NCI-H2081 (cell line): ENCODE measurements at places on chromosomes 13 and 19.

- DNase-seq: no peak
Observed at GRCh38 chr13:19572280-19572679, 10.9 kb upstream of the TPTE2 start.

- DNase-seq: no peak
Observed at GRCh38 chr13:50636007-50636704, 207.3 kb downstream of the DLEU7 start.

GRCh38 chr13:49693877-49694276, 2.6 kb upstream of the EBPL start:
- no peak for DNase-seq

DNA sequence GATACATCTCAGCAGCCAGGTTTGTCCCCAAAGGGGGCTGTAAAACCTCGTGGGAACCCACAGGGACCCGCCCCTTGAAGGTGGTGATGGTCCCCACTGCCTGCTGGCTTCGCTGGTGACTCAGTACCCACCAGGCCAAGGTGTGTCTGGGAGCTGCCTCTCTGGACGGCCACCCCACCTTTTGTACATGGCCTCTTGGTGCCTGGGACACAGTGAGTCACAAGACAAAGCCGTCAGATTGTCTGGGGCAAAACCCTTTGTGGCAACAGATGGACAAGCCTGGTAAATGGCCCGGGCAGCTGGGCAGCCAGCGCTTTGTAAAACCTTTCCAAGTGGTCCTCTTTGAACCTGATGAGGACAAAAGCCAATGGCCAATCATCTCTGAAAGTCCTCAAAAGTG, 27.9 kb upstream of the KLF2 start:
- no peak for DNase-seq

DNA sequence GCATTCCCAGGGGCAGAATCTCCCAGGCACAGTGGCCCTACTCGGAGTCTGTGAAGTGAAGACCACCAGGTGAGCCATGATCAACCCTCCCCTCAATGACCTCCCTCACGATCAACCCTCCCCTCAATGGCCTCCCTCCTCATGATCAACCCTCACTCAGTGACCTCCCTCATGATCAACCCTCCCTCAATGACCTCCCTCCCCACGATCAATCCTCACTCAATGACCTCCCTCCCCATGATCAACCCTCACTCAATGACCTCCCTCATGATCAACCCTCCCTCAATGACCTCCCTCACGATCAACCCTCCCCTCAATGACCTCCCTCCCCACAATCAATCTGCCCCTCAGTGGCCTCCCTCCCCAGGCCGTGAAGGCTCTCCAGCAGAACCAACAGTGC, 32.1 kb downstream of the SBNO2 start:
- no peak for DNase-seq

DNA sequence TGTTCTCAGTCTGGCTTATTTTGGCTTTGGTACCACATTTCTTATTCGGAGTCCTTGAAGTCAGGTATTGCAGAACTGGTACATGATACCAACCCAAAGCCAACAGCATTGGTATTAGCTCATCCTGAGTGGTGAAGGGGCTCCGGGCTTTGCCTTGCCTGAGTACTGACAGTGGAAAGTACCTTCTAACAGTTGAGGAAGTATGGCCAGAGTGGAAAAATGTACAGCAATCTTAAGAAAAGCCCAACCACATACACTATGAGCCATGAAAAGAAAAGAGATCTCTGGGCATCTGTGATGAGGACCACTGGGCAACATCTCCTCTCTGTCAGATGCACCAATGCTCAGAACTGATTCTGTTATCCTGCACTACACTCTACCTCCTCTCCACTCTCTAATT, 8.3 kb downstream of the LCP1 start:
- no peak for DNase-seq

DNA sequence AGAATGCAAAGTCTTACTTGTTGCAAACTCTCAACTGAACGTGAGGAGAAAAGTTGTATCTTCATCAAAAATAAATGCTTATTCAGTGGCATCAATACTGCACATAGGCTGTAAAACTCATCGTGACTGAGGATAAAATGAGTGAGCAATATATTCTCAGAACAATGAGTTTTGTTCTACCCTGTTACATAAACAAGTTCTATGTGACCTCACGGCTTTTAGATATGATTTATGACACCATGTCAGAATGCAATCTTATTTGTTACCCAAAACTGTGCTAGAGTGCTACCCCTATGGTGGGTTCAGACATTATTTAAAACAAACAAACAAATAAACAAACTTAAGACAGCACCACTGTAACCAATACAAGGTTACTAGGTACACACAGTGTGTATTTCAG, 55.4 kb downstream of the FOXO1 start:
- no peak for DNase-seq

GRCh38 chr19:7924241-7924640, 1.7 kb downstream of the CTXN1 start:
- no peak for DNase-seq

DNA sequence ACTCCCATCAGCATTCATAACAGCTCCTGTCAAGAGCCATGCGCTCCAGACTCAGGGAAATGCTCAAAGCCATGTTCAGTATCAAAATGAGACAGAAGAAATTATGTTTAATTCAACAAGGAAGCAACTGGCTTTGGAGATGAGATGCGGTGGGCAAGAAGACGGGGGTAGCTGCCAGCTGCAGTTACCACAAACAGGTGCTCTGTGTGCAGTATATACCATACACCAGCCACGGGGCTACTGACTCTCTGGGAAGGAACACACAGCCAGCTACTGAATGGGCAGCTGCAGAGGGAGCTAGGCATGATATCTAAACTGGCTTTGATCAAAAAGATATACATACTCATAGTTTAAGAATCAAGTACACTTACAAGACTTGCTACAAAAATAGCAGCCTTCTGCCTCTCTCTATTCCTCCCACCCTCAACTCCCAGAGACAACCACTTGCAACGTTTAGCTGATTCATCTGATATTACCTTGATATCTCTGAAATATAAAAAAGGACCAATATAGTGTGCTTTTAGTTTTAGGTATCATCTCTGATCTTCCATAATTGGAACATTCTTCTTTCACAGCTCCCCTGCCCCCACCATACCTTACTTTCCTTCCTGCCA, 593.0 kb downstream of the UQCRFS1 start:
- no peak for DNase-seq

- peak; percentile 63 for DNase-seq
Observed at GRCh38 chr13:94711561-94712286, 621 bp downstream of the SOX21 start.

GRCh38 chr19:14097532-14098151, 7.1 kb upstream of the SAMD1 start:
- DNase-seq: no peak

- peak; percentile 67 for DNase-seq
Observed at GRCh38 chr13:107866032-107866940, 349.1 kb downstream of the LIG4 start.
